ENCODE measurements at places on chromosomes 13 and 19.
A peak's percentile ranks its signal among the peaks of the same experiment; 100 is the strongest.

DNA sequence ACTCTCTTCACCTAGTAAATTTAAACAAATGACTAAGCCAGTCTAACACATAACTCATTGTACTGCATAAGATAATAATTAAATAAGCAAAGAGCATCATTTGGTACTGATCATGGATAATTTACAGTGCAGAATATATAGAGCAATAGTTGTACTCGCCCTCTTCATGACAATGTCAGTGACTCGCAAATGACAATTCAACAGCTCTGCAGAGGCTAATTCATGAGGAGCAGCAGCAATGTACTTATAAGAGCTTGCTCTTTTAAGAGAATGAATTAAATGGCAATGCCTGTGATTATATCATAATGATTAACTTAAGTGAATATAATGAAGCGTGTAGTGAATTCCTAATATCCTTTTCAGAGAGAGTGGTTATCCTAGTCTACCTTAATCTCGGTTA is 284.5 kb upstream of the PCDH20 start:
- DNase-seq: no peak

GRCh38 chr19:21482863-21483276 is 22.5 kb upstream of the ZNF429 start:
- peak; percentile 80 for DNase-seq

- DNase-seq: no peak
These were observed 314.2 kb downstream of the DLEU7 start for GRCh38 chr13:50529154-50529882.

DNA sequence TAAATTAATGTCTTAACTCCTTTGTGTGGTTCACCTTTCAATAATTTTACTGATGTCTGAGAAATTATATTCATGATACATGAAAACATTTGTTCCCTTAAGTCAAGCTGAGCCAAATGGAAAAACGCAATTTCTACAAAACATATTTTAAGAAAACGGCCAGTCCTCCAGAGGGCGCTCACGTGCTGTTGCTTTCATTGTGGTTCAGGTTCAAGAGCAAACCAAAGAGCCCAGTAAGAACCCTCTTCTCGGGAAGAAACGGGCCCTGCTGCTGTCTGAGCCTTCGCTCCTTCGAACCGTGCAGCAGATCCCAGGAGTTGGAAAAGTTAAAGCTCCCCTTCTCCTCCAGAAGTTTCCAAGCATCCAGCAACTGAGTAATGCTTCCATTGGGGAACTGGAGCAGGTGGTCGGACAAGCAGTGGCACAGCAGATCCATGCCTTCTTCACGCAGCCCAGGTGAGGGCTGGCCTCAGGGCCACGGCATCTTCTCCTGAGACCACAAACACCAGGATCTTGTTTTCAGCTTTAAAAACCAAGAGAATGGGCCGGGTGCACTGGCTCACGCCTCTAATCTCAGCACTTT is 4.3 kb downstream of the FAAP24 start:
- DNase-seq: peak; percentile 71

GRCh38 chr13:35549481-35549880 is 73.0 kb upstream of the MAB21L1 start:
- no peak for DNase-seq

GRCh38 chr13:113744197-113745000 is 14.6 kb upstream of the TMEM255B start:
- no peak for DNase-seq

- DNase-seq: no peak
These were observed 126.8 kb upstream of the ATXN8OS start for GRCh38 chr13:69980799-69981198.

- no peak for DNase-seq
These were observed 46.4 kb downstream of the COL4A2 start for GRCh38 chr13:110353339-110353977.

DNA sequence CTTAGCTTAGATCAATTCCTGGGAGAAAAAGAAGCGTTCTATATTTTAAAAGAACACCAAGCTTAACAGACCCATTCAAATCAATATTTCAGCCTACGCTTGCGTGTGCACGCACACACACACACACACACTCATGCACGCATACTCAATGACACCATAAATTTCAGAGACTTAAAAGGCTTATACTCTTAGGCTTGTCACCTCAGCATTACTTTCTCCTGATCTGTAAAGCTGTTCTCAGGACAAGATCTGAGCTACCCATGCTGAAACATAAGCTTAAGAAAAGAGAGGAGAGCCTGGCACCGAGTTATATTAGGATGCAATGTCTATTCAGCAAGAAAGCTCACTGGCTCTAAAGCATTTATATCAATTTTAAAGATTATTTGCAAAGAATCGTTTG is 368.5 kb downstream of the FGF14 start:
- no peak for DNase-seq

- DNase-seq: no peak
These were observed 3.7 kb downstream of the CD70 start for GRCh38 chr19:6587093-6587820.

DNA sequence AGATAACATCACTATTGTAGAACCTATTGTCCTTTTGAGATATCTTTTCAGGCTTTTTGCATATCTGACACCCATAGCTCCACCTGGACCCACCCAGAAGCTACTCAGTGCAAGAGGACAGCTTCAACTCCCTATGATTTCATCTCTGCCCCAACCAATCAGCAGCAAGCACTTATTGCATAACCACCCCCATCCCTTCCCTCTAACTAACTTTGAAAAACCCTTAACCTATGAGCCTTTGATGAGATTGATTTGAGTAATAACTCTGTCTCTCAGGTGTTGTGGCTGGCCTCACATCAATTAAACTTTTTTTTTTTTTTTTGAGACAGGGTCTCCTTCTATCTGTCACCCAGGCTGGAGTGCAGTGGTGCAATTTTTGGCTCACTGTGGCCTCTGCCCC is 13.4 kb upstream of the MTRF1 start:
- no peak for DNase-seq

- no peak for DNase-seq
These were observed 136.8 kb upstream of the RNF113B start for GRCh38 chr13:98313922-98314292.

GRCh38 chr13:44136696-44137268 is 236.8 kb upstream of the SERP2 start:
- DNase-seq: no peak

- DNase-seq: no peak
These were observed 64.5 kb upstream of the MED4 start for GRCh38 chr13:48159401-48159800.

DNA sequence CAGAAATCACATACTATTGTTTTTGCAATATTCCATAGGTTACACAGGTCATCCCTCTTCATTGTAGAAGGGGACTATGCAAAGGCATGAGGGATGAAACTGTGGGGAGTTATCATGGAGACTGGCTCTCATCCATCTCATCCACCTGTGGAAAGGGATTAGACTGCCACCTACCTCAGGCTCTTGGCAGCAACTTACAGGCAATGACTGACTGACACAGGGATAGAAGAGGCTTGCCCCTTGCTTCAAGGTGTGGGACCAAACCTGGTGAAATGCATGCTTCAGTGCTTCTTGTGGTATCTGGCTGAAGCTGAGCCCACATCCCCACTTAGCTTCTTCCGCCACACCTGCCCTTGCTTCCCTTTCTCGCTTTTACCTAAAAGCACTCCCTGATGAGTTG is 341.3 kb downstream of the GPC5 start:
- no peak for DNase-seq
